ENCODE measurements at places on chromosomes 2 and 18.

GRCh38 chr2:71615767-71616730 is 162.7 kb downstream of the DYSF start:
- DNase-seq: no peak

DNA sequence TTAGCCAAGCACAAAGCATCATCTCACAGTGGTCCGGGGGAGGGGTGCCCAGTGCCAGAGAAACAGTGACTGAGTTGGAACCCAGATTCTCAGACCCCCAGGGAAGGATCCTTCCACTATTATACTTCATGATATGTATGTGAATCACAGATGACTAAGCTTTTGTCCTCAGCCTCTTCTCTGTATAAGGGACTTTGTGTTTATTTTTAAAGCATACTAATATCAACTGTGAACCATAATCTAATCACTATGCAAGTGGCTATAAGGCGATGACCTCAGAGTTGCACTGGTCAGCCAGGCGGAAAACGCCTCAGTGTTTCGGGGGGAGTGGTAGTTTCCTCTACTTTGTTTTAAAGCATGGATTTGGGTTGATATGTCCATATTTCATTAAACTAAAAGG is 160.4 kb upstream of the TMEM200C start:
- no peak for DNase-seq

DNA sequence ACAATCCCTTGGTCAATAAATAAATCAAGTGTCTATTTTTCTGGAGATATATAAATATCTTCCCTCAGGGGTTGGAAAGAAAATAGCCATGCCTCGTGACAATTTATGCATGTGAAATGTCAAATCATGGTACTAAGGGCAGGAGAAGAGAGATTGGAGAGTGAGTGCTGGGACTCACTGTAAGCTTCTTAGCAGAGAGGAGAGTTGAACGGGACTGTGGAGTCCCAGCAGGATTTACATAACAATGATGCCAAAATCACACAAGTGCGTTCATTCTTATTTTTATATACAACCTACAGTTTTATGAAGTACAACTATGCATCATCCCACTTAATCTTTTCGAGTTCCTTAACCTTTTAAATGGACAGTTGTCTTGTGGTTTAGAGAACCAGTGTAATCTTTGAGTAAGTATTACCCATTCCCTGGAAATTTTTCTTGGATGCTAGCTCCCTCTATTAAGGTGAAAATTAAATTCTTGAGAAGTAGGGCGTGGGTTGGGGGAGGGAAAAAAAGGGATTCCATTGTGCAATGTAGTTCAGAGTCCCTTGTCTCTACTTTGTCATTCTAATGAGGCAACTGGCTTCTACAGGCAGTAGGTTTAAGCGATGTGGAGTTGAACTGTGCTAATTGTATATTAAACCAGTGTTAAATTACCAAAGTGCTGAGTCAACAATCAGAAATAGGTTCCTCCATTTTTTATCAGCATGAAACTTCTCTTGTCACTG is 143.6 kb upstream of the EPHA4 start:
- no peak for DNase-seq

DNA sequence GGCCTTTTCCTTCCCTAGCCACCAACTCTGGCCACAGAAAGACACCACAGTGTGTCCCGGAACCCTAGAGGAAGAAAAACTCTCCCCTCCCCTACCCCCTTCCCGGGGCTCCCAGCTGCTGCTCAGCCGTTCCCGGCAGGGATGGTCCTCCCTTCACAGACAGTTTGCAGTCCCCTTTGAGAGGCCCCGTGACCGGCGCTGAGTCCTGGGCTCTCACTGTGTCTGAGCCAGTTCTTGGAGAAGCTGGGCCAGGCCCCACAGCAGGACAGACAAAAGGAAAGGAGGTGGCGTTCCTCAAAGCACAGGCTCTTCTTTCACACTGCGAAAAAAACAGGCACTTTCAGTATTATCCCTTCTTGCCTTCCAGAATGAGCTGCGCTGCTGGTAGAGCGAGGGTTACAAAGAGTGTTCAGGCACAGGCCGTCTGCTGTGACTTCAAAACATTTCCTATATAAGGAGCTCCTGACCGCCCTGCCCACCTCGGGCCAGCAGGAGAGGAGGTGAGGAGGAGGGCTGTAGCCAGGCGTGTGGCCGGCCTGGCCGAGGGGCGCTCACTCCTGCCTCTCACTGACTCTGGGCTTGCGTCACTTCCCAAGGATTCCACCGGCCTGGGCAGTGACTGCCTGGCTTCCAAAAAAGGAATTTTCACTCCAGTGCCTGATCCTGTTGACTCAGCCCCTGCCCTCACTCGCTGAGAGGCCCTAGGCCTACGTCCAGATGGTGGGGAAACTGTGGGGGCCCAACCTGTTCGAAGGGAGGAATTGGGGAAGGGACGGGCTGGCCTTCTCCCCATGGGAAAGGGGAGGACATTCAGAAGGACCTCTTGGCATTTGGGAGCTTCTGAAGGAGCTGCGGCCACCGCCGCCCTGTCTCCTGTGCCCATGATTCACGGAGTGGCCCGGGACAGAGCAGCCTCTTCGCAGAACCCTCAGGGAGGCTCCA is 24.9 kb downstream of the CIDEA start:
- no peak for DNase-seq

GRCh38 chr2:68291314-68291713 is 28.4 kb downstream of the CNRIP1 start:
- no peak for DNase-seq

- DNase-seq: no peak
Observed at GRCh38 chr2:31168291-31168690, 30.1 kb upstream of the GALNT14 start.

- DNase-seq: no peak
Observed at GRCh38 chr2:120483355-120483754, 137.4 kb downstream of the INHBB start.

- no peak for DNase-seq
Observed at GRCh38 chr18:45825258-45826044, at the start of gene SIGLEC15. Gene SIGLEC15 (plus strand): TSS chr18:45825675. CDS start chr18:45825729, 54 bp downstream.

DNA sequence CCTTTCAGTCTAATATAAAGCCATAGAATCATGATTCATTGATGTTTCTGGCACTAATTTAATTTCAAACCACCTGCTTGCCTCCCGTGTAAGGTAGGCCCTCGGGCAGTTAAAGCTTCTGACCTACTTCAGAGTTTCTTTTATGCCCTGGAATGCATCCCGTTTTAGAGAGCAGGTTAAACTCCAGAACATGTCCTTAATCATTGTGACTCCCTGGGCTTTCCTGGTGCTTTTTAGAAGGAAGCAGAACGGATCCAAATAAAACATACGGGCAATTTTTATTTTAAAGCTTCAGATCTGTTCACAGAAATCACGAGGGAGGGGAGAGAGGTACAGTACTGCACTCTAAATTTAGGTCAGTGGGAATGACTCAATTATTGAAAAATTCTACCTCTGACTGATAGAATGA is 134.8 kb downstream of the GCA start:
- no peak for DNase-seq

DNA sequence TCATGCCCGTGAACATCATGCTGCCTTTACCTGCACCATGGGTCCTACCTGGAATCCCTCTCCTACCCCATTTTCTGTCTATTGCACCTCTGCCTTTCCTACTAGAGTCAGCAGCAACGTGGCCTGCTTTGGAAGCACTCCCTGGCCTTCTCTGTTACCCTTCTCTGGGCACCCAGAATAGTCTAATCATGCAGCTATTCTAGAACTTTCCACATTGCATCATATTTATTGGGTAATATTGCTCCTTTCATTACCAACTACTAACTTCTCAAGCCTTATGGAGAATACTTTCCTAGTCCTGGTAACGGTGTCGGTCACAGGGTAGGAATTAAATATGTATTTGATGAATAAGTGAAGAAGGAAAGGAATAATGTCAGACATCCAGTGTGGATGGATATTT is 33.3 kb upstream of the CREG2 start:
- DNase-seq: no peak

DNA sequence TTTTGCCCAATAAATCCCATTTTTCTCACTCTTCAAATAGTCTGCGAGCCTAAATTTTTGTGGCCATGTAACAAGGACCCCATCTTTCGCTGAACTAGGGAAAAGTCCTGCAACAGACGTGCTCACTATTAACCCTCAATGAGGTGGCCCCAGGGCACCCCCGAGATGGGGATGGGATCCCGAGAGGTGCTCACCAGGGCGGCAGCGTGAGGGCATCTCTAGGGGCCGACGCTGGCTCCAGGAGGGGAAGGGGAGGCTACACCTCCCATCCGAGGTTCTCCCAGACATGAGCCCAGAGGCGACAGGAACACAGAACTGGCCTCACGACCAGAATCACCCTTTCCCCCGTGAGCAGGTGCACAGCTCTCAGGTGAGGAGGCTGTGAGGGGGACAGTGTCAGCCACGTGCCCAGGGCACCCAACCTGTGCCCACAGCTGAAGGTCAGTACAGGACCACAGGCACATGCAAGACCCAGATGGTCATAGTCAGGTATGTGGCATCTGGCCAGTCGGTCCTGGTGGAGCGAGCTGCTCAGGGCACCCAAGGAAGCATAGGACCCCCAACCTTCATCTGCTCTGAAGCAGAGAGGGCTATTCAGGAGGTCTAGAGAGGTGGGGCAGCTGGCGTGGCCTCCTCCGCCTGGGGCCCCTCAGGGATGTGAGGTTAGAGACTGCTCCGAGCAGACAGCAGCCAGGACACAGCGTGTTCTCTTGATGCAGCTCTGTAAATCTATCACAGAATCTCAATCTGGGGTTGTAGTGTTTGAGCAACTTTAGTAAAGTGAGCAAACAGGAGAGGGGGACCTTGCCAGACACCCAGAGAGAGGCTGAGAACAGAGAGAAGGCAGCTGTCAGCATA is 62.8 kb downstream of the PXDN start:
- no peak for DNase-seq

GRCh38 chr2:99404039-99404796 is 67.0 kb downstream of the EIF5B start:
- DNase-seq: no peak

DNA sequence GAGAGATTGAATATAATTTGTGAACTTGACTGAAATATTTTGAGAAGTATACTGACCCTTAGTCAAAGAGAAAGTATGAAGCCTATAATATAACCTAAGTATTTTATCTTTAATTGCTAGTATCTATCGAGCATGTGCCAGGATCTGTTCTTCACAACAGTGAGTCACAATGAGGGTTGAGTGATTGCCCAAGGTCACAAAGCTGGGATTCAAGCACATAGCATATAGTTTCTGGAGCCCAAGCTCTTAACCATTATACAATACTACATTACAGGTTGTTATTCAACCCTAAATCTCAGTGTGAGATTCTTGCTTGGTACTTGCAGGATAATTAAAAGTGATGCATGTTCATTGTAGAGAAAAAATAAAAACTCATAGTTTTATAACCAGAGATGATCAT is 97.2 kb downstream of the RAB3GAP1 start:
- DNase-seq: no peak

- no peak for DNase-seq
Observed at GRCh38 chr2:68709421-68709911, 25.1 kb upstream of the ARHGAP25 start.

GRCh38 chr18:59385191-59385590 is 26.1 kb upstream of the LMAN1 start:
- DNase-seq: no peak

GRCh38 chr2:28291811-28292440 is 100.7 kb upstream of the FOSL2 start:
- DNase-seq: no peak

- no peak for DNase-seq
Observed at GRCh38 chr18:30328839-30329238, 713.7 kb downstream of the DSC3 start.

- DNase-seq: no peak
Observed at GRCh38 chr2:173898178-173898668, 67.0 kb downstream of the SP3 start.

DNA sequence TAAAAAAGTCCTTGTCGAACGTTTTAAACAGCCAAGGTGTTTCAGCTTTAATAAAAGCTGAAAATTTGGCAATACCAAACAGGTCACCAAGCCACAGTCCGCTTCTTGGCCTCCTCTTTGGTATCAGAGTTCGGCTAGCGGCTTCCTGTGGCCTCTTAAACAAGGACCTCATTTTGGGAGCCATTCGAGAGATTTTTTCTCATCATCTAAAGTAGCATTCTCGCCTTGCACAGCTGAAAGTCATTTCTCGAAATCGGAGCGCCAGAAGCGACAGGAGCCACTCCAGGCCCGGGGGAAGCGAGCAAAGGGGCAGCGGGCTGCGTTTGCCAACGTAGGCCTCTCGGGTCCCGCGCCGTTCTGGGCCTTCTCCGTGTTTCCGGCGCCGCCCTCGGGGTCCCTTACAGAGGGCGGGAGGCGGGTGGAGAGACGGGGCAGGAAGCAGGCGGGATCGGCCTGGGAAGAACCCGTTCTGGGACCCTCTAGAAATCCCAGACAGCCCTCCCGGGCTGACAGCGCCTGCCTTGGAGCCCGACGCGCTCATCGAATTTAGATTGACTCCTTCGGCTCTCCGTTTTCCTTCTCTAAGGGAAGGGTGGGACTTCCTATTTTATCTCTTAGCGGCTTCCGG is 522 bp upstream of the ZNF407 start:
- DNase-seq: peak; percentile 45

DNA sequence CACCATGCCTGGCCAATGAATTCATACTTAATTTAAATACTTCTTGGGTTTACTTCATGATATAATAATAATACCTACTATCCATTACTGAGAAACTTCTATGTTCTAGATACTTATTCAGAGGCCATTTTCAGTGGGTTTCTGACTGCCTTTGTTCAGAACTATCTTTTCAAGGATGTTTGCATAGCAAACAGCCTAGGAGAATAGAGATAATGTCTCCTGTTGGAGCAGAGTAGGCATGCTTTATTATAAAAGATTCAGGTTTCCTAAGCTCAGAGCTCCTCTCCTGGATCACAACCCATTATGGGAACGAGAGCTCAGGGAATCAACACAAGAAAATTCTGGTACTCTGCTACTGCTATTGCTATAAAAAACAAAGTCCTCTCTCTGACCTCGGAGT is 11.1 kb downstream of the FASTKD1 start:
- DNase-seq: no peak

DNA sequence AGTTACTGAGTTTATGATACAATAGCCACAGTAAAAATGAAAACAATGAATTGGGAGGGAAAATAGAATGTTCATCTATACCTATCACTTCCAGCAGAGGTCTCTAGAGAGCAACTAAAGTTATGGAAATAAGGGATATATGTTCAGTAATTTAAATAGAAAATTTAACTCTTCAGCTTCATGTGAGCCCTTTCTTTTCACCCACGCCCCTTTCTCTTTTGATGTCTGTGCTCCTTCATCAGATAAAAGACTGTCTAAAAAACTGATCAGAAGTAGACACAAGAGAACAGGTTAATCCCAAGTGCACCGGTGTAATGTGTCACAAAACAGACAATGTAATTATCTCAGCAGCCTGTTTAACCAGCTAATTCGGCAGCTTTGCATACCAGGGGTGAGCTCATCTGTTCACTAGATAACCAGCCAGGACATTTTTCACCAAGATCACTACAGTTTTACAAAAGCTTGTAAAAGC is 238.5 kb upstream of the ERBB4 start:
- DNase-seq: no peak

DNA sequence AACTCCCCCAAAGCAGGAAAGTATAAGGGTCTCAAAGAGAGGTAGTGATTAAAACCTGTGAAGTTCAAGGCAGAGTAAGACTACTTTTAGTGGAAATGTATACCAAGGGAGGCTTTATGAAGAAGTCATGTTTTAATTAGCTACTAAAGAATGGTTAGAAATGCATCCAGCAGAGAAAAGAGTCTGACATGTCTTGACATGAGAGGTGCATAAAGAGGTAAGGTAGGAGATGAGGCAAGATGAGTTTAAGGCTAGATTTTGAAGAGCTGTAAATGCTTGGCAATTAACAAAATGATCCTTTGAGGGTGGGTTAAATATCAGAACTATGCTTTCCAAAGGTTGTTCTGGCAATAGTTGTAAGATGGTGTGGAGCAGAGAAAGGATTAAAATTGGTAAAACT is 88.7 kb upstream of the WDSUB1 start:
- no peak for DNase-seq

GRCh38 chr2:218501665-218502064 is 66.5 kb downstream of the USP37 start:
- no peak for DNase-seq

All from stimulated activated CD8-positive, alpha-beta memory T cell treated with anti-CD3 and anti-CD28 coated beads, Interleukin-7, amount 100 ng/mL, for 1 hour (primary cell).